Upper lobe of right lung (tissue), 1 donor: ENCODE measurements at places on chromosomes 12 and 14.

- no peaks in the 10 kb centered on the region for H3K27me3 ChIP-seq
- H3K36me3 ChIP-seq: no peaks in the 10 kb centered on the region
Observed at GRCh38 chr12:58029260-58029659, 87.9 kb downstream of the ATP23 start.

GRCh38 chr14:89367779-89368120 is 49.3 kb downstream of the FOXN3 start:
- no peaks in the 10 kb centered on the region for H3K27me3 ChIP-seq
- H3K27ac ChIP-seq: no peak overlapping the region
- no peak overlapping the region for H3K4me3 ChIP-seq
- DNase-seq: no peak
- H3K4me1 ChIP-seq: peaks cover 53% of the 10 kb centered on the region

DNA sequence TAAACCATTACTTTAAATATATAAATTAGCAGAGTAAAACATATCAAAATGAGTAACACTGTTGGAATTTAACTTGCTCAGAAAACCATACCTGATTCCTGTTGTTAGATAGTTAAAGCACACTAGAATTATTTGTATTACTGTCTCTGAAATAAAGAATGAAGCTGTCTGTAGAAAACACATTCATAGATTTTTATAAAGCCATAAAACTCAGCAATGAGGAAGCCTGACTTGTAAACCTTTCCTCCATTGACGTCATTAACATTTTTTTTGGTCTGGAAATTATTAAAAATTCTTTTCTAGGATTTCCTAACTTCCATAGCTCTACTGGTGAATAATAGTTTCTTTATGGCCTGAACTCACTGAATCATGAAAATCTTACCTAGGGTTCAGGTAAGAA is 147.6 kb downstream of the BRMS1L start:
- no peak overlapping the region for H3K27ac ChIP-seq
- no peak overlapping the region for H3K4me3 ChIP-seq
- no peaks in the 10 kb centered on the region for H3K27me3 ChIP-seq
- DNase-seq: no peak
- H3K36me3 ChIP-seq: no peaks in the 10 kb centered on the region

DNA sequence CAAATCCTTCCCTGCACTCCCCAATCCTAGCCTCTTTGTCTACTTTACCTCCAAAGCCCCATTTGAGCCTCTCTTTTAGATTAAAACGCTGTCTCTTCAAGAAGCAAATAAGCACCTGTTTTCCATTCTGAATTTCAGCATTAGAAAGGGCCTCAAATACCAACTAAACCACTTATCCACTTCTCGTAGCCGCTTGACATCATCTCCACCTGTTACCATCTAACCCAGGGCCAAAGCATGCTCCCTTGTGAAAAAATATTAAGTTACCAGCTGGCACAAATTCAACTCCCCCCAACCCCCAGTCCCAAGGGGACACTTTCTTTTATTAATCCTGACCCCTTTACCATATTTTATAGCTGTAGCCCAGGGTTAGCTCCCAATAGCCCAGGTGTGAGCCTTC is 43.1 kb downstream of the GPHB5 start:
- H3K4me1 ChIP-seq: peaks cover 7% of the 10 kb centered on the region
- no peak for DNase-seq
- H3K27ac ChIP-seq: no peak overlapping the region
- no peaks in the 10 kb centered on the region for H3K27me3 ChIP-seq

DNA sequence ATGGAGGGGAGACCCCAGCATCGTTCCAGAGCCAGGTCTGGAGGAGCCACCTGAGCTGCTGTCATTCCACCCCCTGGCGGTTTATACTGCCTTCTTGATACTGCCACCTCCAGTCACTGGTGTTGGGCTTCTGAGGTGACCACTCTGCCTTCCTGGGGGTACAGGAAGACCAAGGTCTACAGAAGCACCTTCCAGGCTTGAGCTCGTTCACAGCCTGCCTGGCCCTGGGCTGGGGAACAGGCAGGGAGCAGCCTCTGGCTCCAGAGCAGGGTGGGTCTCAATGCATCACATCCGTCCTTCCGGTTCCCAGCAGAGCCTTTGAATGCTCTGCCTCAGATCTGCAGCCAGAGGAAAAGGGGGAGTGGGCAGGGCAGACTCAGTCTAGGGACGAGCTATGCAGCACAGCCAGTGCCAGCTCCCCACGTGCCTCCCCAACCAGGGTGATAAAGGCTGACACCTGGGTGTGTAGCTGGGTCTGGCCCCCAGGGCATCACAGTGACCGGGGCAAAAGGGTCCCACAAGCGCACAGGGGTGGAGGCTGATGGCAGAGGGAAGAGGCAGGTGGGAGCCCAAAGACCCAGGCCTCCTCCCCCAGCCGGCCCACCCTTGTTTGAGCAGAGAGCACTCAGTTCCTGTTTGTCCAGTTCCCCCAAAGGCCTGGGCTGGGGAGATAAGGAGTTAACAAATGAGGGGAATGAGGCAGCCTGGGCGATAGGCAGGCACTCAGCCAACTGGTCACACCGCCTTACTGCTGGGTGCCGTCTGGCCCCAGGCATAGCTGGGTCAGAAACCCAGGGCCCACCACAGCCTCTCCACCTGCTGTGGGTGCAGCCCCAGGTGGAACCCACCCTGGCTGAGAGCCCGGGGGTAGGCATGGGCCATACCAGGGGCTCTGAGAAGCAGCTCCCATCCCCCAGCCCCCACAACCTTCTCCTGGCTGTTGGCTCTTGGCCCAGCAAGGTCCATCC is 17.1 kb downstream of the DEGS2 start:
- H3K4me1 ChIP-seq: peaks cover 49% of the 10 kb centered on the region
- no peak overlapping the region for H3K4me3 ChIP-seq
- peak overlapping the region; percentile 79 for H3K27ac ChIP-seq
- peaks cover 22% of the 10 kb centered on the region for H3K36me3 ChIP-seq
- no peaks in the 10 kb centered on the region for H3K27me3 ChIP-seq

- H3K27me3 ChIP-seq: no peaks in the 10 kb centered on the region
- H3K4me3 ChIP-seq: no peak overlapping the region
- H3K36me3 ChIP-seq: no peaks in the 10 kb centered on the region
- no peak for DNase-seq
Observed at GRCh38 chr14:50387548-50387947, 9.1 kb downstream of the CDKL1 start.

GRCh38 chr14:20001863-20002262 is at the start of gene OR4Q2:
TSS of gene OR4Q2 (plus strand) at chr14:20002163.
- no peaks in the 10 kb centered on the region for H3K27me3 ChIP-seq
- DNase-seq: no peak
- H3K4me1 ChIP-seq: no peaks in the 10 kb centered on the region
- no peak within 1 kb of the TSS for H3K4me3 ChIP-seq
- no peak within 1 kb of the TSS for H3K27ac ChIP-seq

DNA sequence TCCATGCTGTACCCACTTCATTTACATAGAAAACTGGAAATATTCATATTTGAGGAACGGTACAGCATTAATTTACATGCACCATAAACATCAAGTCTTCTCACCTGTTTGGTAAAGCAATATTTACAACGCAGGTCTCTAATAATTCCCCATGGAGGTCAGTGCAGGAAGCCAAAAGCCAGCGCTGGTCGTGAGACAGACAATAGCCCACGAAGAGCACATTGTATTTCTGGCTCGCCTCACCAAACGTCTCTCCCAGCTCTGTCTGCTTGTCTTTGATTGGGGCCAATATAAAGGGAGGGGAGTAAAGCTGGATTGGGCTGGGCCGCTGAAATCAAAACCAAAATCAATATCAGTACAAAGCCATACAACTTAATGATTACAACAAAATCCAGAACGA is 302.1 kb downstream of the MED13L start:
- DNase-seq: no peak
- no peak overlapping the region for H3K4me3 ChIP-seq
- H3K27me3 ChIP-seq: no peaks in the 10 kb centered on the region
- peaks cover 72% of the 10 kb centered on the region for H3K36me3 ChIP-seq
- peaks cover 5% of the 10 kb centered on the region for H3K4me1 ChIP-seq

DNA sequence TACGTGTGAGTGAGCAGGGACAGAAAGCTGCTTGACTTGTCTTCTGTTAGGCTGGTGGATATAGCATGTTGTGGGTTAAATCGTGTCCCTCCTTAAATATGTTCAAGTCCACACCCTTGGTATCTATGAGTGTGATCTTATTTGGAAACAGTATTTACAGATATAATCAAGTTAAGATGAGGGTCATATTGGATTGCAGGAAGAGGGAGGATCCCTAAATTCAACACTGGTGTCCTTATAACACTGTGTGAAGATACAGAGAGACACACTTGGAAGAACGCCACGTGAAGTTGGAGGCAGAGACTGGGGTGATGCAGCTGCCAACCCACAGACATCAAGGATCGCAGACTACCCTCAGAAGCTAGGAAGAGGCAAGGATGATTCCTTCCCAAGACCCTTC is 275.2 kb upstream of the SSTR1 start:
- no peaks in the 10 kb centered on the region for H3K36me3 ChIP-seq
- H3K4me3 ChIP-seq: no peak overlapping the region
- H3K4me1 ChIP-seq: no peaks in the 10 kb centered on the region
- no peaks in the 10 kb centered on the region for H3K27me3 ChIP-seq
- no peak for DNase-seq

GRCh38 chr14:72613975-72614319 is 280.0 kb downstream of the DPF3 start:
- no peaks in the 10 kb centered on the region for H3K4me1 ChIP-seq
- H3K27ac ChIP-seq: no peak overlapping the region
- no peak overlapping the region for H3K4me3 ChIP-seq
- H3K36me3 ChIP-seq: no peaks in the 10 kb centered on the region
- no peak for DNase-seq

DNA sequence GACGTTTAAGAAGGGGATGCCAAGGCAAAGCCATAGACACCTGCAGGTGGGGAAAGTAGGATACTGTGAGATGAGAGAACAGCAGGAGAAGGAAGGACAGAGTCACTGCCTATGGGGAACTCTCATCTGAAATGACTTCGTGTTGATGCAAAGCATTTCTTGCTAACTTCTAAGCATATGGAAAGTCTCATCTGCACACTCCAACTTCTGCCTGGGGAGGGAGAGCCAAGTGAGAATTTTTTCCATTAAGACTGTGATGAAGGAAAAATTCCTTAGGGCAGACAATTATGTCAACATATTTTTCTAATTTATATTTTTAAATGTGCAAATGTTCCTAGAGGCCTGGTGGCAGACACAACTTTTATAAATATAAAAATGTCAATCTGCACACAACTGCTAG is 115.3 kb downstream of the IPO8 start:
- no peak overlapping the region for H3K4me3 ChIP-seq

DNA sequence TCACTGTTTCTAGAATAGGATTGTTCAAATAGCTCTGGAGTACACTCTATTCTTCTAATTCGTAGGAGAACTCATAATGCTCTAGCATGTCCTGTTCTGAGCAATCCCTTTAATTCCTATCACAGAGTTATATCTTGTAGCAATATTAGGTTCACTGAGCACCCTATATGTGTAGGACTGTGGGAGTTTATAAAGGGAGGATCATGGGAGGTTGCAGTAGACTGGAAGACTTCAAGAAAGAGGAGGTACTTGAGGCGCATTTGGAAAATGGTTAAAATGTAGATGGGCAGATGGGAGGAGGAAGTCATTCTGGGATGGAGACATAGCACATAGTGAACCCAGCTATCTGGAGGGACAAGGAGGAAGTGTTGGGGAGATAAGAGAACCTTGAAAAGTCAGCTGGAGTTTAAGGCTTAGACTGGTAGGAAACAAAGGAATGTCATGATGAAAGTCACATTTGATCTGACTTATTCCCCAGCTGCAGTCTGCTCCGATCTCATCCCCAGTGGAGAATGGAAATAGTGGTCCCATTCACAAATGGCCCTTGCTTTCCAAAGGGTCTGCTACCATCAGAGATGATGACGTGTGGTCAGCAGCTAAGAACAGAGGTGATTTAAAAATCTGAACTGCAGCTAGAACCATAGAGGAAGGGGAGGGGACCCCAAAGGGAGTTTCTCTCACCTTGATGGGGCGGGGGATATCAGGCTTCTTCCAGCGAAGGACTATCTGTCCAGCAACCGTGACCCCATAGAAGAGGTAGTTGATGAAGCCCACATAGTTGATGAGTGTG is 10.1 kb upstream of the CEBPE start:
- peaks cover 21% of the 10 kb centered on the region for H3K36me3 ChIP-seq
- H3K27me3 ChIP-seq: no peaks in the 10 kb centered on the region
- no peak overlapping the region for H3K27ac ChIP-seq
- no peak for DNase-seq
- H3K4me1 ChIP-seq: peaks cover 4% of the 10 kb centered on the region

- no peaks in the 10 kb centered on the region for H3K27me3 ChIP-seq
- H3K27ac ChIP-seq: no peak overlapping the region
- H3K36me3 ChIP-seq: no peaks in the 10 kb centered on the region
- no peaks in the 10 kb centered on the region for H3K4me1 ChIP-seq
- no peak for DNase-seq
Observed at GRCh38 chr14:104878582-104878981, 13.5 kb downstream of the CEP170B start.

DNA sequence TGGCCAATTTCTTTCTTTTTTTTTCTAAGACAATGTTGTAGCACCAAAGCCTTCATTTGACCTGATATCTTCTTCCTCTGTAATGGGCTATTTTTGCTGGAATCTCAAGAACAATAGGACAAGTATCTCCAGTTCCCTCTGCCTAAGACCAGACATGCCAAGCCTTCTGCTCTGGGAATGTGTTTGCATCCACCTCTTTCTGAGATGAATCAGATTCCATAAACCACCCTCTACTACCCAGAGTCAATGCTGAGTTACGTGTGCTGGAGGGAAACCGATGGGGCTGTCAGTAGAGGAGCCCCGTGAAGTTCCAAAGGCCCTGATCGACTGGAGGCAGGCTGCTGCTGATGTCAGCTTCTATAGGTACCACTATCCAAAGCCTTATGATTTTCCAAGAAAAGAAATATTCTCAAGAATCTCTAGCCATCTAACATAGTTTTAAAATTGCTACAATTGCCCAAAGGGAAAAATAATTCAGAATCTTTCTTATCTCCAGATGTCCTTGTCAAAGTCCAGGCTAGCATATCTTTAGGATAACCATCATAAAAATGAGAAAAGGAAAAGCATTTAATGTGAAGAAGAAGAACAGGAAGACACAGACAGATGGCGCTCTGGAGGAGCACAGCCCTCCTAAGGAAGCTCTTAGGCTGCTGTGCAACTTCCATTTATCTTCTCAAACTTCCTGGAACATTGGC is 101.9 kb downstream of the SLC8A3 start:
- no peak for DNase-seq
- no peak overlapping the region for H3K4me3 ChIP-seq
- no peaks in the 10 kb centered on the region for H3K36me3 ChIP-seq
- H3K27ac ChIP-seq: no peak overlapping the region

DNA sequence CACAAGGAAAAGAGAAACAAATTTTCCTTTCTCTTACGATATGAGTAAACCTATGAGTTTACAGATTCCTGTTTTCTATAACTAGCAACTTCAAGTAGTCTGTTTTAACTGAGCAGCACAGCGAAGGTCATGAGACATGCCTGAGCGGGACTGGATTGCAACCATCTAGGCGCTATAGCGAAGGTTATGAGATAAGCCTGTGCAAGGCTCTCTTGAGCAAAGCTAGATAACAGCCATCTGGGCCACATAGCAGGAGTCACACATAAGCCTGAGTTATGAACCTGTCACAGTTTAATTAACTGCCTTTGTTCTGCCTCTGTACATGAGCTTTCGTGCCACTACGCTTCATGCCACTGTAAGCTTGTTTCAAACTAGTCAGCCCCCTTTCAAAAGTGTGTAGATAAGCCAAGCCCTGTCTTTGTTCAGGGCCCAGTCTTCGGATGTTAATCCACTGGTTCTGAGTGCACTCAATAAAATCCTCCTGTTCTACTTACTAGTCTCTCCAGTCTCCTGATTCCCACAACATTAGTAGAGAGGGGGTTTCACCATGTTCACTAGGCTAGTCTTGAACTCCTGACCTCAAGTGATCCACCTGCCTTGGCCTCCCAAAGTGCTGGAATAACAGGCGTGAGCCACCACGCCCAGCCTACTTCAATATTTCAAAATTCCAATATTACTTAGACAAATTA is 47.1 kb downstream of the SEC23A start:
- no peaks in the 10 kb centered on the region for H3K27me3 ChIP-seq
- H3K4me1 ChIP-seq: no peaks in the 10 kb centered on the region
- DNase-seq: no peak
